ENCODE measurements at places on chromosomes 6 and 20.

GRCh38 chr20:11267131-11267761 lies 593.4 kb upstream of the JAG1 start:
- peak; percentile 96 for DNase-seq

DNA sequence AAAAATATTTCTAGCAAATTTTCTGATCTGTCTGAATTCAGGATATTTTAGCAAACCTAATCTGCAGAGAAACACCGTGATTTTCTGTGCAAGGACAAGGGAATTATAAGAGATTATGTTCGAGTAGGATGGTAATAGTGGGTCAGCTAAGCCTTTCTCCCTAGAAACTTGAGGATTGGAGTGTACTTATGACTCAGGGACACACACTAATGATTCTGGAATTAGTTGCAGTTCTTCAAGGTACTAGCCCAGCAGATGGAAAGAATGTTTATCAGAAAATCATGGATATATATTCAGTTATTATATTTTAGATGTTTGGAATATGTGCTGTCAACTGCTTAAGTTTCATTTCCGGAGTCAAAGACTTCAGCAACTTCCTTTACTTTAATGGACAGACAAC lies 177.1 kb upstream of the MAP3K7 start:
- DNase-seq, result no peak

DNA sequence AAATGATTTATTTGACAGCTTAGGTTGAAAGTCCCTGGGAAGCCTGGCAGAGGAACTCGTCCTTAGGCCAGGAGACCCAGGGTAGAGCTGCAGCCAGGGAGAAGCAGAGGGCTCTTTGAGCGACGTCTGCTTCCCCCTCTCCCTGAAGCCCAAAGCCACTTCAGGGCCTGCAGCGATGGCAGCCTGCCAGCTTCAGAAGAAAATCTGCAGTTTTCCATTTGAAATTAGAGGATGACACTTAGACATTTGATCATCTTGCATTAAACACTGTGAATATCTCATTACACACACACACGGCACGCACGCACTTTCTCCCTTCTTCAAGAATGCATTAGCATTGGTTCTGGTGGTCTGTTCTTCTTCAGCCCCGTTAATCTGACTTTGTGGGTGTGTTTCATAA lies 96.5 kb downstream of the PLEKHG1 start:
- no peak for DNase-seq

GRCh38 chr6:159761129-159761872 lies 544 bp upstream of the ACAT2 start:
- peak; percentile 21 for DNase-seq
